ENCODE measurements at places on chromosomes 1 and 21.
A peak's percentile ranks its signal among the peaks of the same experiment; 100 is the strongest.

- no peak for DNase-seq
These were observed 25.8 kb downstream of the ACTL8 start for GRCh38 chr1:17780916-17781315.

DNA sequence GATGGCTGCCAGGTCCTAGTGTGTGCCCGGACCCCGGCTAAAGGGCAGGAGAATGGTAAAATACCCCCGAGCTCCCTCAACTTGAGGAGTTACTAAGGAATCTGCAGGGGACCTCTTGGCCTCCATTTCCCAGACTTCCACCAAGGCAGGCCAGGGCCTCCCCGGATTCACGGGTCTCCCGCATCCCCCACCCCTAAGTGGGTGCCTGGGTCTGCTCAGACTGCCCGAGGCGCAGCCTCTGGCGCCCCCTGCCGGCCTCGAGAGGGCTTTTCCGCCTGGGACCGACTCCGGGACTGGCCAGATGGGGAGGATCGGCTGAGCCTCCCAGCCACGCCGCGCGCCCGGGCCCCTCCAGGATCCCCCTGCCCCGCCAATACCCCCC lies 1.7 kb downstream of the PLEKHG5 start:
- DNase-seq: no peak

DNA sequence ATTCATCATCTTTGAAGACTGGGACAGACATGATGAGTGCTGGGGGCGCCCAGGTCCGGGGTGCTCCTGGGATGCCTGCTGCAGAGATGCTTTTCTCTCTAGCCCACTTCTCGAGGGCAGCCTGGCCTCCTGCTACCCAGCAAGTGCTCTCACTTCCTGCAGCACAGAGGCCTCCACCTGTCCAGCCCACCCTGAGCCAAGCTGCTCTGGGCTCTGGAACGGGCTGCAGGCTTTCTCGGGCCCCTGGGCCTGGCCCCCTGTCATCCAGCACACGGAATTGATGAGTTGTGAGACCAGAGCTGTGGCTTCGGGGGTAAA lies 469.5 kb upstream of the VAMP3 start:
- DNase-seq: no peak

DNA sequence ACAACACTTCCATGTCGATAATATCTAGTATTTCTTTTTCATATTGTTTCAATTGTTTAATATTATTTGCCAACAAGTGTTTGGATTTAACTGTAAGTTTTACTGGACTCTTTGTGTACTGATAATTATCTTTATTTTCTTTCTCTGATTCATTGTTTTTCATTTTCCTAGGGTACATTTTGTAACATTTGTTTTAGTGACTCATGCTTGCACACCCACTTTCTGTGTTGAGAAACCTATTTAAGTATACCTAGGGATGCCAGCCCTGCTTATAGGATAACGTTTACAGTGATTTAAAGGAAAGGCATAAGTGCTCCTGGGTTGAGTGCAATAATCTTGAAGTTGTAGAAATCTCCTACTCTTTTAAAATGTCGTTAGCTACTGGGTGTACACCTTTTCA lies 1386.0 kb upstream of the ADGRL4 start:
- peak; percentile 42 for DNase-seq

- no peak for DNase-seq
These were observed 7.8 kb upstream of the OR10T2 start for GRCh38 chr1:158407092-158407491.

DNA sequence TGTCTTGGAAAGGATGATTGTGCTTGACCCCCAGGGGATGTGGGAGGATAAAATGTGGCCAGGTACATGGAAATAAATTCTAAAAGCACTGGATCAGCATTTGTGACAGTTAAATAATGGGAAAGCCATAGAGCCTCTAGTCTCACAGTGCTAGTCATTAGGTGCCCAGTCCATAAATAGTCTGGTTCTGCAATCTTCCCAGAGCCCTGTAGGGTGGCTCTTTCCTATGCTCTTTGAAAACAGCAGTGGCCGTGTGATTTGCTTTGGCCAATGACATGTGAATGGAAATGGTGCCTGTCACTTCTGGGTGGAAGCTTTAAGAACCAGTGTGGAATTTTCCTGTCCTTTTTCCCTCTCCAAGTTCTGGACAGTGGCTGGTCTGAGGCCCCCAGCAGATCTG lies 113.2 kb downstream of the TRABD2B start:
- no peak for DNase-seq

DNA sequence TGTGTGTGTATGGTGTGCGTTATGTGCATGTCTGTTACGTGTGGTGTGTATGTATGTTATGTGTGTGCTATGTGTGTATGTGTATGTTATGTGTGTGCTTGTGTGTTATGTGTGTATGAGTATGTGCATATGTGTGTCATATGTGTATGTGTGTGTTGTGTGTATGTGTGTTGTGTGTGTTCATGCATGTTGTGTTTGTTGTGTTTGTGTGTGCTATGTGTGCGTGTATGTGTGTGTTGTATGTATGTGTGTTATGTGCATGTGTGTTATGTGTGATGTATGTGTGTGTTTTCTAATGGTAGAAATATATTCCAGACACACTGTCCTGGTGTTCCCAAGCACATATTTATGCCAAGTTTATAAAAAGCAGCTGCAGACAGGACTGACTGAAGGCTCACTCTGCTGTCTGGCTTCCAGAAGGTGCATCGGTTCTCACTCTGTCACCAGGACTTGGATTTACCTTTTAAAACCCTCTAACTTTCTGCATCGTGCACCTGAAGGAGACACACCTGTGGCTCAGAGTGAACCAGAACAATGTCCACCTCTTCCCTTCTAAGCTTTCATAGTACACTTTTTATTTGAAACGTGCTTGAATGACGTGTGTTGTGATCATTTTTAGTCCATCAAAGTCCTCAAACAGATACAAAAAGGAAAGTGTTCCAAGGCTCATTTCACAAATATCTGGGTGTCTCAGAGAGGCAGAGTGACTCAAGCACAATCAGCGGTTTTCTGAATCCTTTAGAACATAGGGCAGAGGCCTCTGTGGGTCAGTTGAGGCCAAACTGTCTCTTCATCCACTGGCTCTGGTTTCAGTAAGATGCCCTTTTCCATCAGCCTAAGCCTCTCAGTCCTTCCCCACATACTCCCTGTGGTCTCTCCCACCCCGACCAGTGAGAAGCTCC lies 49.9 kb downstream of the TOMM20 start:
- DNase-seq: no peak

DNA sequence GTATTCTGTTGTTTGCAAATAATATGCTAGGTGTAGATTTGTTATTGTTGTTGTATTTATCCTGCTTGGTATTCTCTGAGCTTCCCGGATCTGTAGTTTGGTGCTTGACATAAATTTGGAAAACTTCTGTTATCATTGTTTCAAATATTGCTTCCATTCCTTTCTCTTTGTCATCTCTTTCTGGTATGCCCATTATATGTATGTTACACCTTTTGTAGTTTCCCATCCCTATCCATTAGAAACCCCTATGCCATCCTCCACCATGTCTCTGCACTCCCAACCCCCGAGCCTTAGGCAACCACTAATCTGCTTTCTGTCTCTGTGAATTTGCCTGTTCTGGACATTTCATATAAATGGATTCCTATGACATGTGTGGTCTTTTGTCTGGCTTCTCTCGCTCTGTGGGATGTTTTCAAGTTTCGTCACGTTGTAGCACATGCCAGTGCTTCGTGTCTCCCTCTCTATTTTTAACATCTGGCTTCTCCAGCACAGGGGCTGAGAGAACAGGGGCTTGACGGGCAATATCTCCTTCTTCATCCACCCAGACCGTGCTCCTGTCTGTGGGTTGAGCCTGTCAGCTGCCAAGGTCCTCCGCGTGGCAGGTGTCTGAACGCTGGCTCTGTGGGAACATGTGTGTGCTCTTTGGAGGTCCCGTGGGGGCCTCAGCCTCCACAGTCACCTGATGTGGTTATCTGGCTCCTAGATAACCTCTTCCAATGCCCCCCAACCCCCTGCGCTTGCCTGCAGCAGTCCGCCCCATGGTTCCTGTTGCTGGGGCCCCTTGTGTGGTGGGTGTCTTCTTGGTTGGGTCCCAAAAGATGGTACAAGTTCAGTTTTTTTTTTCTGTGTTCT lies 32.8 kb upstream of the MAN1C1 start:
- no peak for DNase-seq

- DNase-seq: no peak
These were observed 2.0 kb downstream of the PIK3CD start for GRCh38 chr1:9653491-9654050.

- no peak for DNase-seq
These were observed 9.2 kb downstream of the S100A10 start for GRCh38 chr1:151984313-151984956.

GRCh38 chr1:206503591-206504362 lies 3.6 kb upstream of the RASSF5 start:
- DNase-seq: peak; percentile 97

- DNase-seq: no peak
These were observed 46.6 kb downstream of the FCRL5 start for GRCh38 chr1:157505481-157506272.

GRCh38 chr1:21299780-21300395 lies 9.6 kb upstream of the ECE1 start:
- DNase-seq: no peak

GRCh38 chr1:11714831-11715575 lies 20.9 kb upstream of the AGTRAP start:
- no peak for DNase-seq

DNA sequence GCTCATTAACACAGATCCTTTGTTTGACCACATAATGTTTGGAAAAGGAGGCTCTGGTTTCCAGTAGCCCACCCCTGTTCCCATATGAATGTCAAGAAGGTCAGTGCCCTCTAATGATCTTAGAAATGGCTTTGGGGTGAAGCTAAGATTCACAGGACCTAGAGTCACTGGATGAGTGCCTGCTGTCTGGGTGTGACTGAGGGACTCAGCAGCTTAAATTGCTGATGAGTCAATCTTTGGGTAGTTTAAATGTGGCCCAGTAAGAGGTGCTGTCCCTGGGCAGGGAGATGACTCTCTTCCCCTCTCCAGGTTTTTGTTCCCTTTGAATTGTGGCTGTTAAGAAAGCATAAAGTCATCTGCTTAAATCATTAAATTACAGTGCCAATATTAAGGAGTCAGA lies 50.6 kb downstream of the L1TD1 start:
- DNase-seq: no peak

DNA sequence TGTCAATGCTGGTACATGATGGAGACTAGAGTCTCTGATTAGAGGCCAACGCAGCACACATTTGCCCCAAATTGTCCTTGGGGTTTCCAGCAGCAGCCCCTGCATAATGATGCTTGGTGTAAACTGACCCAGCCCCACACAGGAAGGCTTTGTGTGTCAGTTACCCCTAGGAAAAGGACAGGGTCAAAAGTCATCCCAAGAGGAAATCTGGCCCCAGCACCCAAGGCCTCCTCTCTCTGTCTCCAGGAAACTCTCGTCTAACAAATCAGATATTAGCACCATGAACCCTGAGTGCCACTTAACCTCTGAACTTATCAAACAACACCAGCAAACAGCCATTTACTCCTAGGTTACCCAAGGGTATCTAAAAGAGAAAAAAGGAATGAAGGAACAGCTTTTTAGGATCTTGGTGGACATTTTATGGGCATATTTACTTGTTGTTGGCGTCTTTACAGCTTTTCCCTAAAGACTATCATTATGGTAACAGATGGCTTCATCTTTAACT lies 84.5 kb downstream of the PSMG1 start:
- no peak for DNase-seq

- no peak for DNase-seq
These were observed 609 bp downstream of the RWDD2B start for GRCh38 chr21:29018540-29018939.

GRCh38 chr1:200776949-200777348 lies 38.3 kb downstream of the CAMSAP2 start:
- peak; percentile 20 for DNase-seq

DNA sequence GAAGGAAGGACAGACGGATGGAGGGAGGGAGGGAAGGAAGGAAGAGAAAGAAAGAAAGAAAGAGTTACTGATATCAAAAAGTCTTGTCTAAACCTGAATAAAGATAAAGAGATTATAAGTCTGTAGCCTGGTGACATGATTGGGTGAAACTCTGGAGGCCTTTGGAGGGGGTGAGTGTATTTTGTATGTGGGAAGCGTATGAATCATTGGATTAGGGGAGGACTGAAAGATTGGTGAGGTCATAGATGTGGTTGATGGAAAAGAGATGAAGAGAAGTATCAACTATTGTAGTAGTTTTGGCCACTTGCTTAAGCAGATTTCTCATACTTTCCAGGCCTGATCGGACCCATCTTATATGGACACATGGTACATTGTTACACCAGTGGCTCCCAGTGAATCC lies 11.5 kb upstream of the KCNJ6 start:
- no peak for DNase-seq

GRCh38 chr1:204323887-204324286 lies 35.8 kb downstream of the PLEKHA6 start:
- DNase-seq: peak; percentile 37

GRCh38 chr1:71766748-71767147 lies 515.6 kb downstream of the NEGR1 start:
- no peak for DNase-seq

GRCh38 chr1:107829036-107829770 lies 135.8 kb downstream of the VAV3 start:
- DNase-seq: no peak

- no peak for DNase-seq
These were observed 27.1 kb upstream of the VTCN1 start for GRCh38 chr1:117237726-117238381.

DNA sequence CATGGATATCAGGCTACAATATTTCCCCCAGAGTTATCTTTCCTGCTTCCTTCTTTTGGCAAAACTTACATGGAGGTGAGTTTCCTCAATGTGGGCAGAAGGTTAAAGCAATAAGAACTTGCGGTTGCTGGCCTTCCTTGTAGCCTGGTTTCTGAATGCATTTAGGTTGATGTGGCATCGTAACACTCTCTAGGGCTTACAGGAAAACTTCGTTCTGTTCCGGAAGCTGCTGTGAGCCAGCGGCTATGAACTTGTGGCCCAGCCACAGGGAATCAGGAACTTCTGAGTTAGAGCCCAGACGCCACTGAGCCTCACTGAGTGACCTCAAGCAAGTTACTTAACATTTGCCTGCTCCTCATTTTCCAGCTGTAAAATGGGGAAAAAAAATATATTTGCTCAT lies 623.4 kb upstream of the ADAMTS5 start:
- DNase-seq: no peak

GRCh38 chr1:213977486-213977842 lies 10.3 kb upstream of the PROX1 start:
- no peak for DNase-seq

GRCh38 chr1:174800876-174801275 lies 198.9 kb upstream of the CACYBP start:
- no peak for DNase-seq

GRCh38 chr1:59422921-59423575 lies 126.2 kb downstream of the FGGY start:
- DNase-seq: no peak

- DNase-seq: no peak
These were observed 6.4 kb downstream of the MAN1C1 start for GRCh38 chr1:25623007-25623406.

GRCh38 chr1:2091611-2092604 lies 41.7 kb downstream of the PRKCZ start:
- DNase-seq: no peak
